ENCODE measurements at places on chromosomes 12 and 14.
A peak's percentile ranks its signal among the peaks of the same experiment; 100 is the strongest.

GRCh38 chr12:11833174-11833895, 183.9 kb downstream of the ETV6 start:
- DNase-seq, result no peak

- DNase-seq, result no peak
Observed at GRCh38 chr12:91311081-91311480, 128.5 kb upstream of the DCN start.

DNA sequence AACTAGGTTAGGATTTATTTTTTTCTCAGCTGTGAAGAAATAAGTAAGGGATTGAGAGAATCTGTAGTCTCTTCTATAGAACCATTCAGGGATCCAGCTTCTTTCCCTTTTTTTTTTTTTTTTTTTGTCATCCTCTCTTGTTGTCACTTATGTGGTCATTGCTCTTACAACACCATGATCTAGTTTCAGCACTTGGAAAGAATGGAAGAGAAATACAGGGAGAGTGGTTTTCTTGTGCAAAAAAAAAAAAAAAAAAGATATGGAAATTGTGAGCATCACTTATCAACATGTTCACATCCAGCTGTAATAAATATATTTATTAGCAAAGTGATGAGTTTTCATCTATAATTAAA, 599.3 kb downstream of the SLC6A15 start:
- DNase-seq, result no peak

- DNase-seq, result no peak
Observed at GRCh38 chr14:56821805-56822610, 11.7 kb upstream of the OTX2 start.

DNA sequence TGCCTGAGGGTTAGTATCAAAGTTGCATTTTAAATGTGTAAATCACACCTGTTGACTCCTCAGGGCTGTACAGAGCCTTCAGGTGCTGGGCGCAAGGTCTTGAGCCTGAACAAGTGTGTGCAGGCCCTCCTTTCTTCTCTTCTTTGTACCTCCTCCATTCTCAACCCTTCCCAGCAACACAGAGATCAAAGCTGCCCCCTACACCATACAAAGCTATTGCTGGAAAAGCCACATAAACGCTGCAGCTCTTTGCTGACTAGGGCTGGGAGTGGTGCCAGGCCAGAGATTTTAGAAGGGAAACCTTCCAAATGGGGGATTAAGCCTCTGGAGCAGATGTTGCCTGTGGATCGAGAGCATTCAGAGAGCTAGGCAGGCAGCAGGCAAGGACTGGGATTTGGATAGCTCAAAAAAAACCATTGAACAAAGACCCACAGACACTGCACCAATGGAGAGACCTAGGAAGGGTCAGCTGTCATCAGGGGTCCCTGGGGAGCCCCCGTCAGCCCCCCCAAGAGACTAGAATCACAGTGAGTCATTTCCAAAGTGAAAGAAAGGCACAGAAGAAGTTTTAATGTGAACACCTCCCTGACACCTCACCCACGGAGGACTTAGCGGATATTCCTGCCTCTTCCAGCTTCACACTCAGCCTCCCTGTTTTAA, 18.2 kb upstream of the SUSD6 start:
- DNase-seq, result peak; percentile 78

DNA sequence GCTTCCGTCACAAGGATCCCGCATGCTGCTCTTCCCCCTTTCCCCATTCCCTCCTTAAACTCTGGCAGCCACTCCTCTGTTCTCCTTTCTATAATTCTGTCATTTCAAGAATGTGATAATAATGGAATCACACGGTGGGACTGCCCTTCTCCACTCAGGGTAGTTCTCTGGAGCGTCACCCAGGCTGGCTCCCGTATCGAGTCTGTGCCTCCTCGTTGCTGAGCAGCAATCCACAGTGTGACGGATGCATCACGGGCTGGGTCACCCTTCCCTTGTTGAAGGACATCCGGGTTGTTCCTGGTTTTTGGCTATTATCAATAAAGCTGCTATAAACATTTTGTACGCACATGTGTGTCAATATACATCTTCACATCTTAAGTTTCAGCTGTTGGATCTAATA, 5.7 kb upstream of the SYNE3 start:
- no peak for DNase-seq

DNA sequence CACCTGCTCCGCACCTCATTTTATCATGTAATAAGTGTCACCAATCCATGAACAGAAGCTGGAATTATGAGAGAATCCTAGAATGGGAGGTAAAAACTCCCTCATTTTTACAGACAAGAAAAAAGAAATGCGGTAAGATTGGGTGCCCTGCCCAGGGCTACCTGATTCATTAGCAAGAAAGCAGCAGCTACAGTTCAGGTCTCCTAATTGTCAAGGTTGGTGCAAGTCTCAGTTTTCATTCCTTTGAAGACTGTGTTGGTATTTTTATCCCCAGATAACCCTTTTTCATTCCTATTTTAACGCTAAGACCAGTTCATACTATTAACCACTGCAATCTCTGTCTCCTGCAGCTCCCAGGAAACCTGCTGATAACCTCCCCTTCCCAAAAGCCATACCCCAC, 6.9 kb downstream of the DUSP6 start:
- no peak for DNase-seq

DNA sequence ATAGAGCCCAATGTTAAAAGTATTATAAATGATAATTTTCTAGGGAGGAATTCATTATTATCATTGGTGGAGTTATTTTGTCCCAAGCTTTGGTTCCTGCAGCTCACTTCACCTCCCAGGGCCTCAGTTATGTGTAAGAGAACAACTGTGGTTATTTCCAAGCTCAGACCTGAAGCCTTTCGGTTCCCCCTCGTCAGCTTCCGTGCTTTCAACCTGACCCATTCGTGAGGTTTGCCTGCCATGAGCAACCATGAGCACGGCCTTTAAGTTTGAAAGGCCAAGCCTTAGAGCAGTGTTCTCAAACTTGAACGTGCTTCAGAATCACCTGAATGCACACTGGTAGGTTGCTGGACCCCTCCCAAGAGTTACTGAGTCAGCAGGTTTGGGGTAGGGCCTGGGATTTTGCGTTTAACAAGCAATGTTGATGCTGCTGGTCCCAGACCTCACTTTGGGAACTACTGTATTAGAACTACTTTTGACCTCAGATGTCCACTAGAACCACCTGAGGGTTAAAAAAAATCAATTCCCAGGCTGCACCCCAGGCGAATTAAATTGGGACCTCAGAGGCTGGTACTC, 133.0 kb upstream of the PRMT8 start:
- no peak for DNase-seq

GRCh38 chr12:114835031-114835430, 151.1 kb upstream of the TBX3 start:
- no peak for DNase-seq

Data from sciatic nerve (tissue), 2 donors.